CMK (cell line): ENCODE measurements at places on chromosomes 11 and 22.

DNA sequence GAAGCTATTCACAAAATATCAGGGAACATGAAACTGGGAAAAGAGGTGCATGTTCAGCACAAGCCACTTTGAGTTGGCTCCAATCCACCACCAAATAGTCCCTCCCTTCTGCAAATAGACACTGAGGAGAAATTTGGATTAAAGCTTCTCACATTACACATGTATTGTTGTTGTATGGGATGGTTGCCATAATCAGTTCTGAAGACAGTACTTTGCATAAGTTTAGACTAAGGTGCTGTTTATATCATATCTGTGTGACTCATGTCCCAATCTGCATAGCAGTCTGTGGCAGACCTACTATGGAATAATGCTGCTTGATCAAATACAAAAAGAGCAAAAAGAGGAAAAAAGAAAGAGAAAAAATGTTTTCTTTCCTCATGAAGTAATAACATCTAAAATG lies 376.7 kb upstream of the DDI1 start:
- DNase-seq = no peak

DNA sequence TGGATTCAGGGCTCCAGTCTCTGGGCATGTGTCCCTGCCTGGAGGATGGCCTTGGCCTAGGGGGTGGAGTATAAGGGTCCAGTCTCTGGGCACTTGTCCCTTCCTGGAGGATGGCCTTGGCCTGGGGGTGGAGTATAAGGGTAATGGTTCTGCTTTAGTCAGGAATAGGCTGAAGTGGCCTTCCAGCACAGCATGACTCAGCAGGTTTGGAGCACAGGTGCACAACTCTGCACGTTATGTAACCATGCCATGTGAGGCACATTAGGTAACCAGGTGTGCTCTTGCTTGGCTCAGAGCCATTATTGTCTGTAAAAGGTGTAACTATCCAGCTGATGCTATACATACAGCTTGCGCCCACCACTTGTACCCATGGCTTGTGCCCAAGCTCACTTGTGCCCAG lies 48.4 kb upstream of the POLD3 start:
- no peak for DNase-seq

- no peak for DNase-seq
Measured at GRCh38 chr22:26450453-26451185, 21.6 kb downstream of the ASPHD2 start.

DNA sequence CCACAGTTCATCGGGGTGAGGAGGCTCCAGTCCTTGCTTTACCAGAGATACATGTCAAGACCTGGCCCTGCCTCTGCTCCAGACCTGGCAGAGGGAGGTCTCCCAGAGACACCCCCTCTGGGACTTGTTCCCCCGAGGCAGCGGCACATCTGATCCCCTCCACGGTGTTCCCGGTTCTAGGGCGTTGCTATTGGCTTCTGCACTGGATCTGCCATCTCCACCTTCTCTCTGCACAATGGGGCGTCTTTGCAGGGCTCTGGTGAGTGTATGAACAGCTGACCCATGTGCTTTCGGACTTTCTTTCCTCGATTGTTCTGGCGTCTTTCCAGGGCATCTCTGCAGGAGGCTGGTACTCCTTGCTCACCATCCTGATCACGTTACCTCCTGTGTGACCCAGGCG lies 930.4 kb downstream of the TBC1D22A start:
- no peak for DNase-seq

- DNase-seq = peak; percentile 94
Measured at GRCh38 chr11:70423523-70424505, 25.5 kb downstream of the CTTN start.

GRCh38 chr11:8794126-8794525 lies 111.5 kb downstream of the RPL27A start:
- DNase-seq = no peak

GRCh38 chr11:11391169-11391568 lies 38.1 kb upstream of the CSNK2A3 start:
- DNase-seq = no peak

DNA sequence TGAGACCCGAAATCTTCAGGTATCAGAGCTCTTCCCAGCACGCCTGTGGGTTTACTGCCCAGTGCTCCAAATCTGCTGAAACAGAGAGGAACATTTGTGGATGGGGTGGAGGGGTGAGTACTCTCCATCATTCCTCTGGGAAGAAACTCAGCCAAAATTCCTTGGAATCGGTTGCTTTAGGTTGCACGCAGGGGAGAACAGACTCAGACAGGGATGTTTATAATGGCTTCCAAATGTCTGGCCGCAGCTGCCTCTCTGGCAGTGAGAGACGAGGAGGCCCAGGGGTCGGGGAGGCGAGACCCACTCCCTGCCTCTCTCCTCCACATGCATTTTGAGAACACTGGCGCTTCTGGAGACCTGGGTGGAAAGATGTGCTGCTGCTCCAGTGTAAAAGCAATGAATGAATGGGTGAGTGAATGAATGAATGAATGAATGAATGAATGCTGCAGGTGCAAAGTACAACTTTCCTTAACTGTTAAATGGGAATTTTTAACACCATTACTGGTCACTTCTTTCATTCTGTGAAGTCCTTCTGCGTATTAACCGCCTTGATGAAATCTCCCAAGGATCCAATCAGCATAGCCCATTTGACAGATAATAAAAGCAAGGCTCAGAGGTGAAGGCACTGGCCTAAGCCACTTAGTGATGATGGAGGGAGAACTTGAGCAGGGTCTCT lies 437.4 kb downstream of the MIAT start:
- no peak for DNase-seq

DNA sequence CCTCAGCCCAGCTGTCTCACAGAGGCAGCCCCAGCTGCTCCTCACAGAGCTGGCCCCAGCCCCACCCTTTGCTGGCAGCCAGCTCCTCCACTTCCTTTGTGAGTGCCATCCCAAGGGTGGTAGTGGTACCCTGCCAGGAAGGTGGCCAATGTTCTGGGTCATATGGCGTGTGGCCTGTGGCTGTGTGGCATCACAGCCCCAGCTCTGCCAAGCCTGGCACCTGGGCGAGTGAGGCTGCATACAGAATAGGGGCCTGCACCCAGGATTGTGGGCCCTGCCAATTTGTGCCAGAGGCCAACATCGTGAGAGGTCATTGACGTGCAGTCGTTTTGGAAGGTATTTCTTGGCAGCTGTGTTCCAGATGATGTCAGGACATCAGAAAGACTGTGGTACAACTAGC lies 10.7 kb downstream of the TUB start:
- no peak for DNase-seq

- DNase-seq = no peak
Measured at GRCh38 chr11:86735451-86736290, 63.3 kb upstream of the ME3 start.

GRCh38 chr22:21975854-21976345 lies 6.7 kb downstream of the TOP3B start:
- DNase-seq = no peak

DNA sequence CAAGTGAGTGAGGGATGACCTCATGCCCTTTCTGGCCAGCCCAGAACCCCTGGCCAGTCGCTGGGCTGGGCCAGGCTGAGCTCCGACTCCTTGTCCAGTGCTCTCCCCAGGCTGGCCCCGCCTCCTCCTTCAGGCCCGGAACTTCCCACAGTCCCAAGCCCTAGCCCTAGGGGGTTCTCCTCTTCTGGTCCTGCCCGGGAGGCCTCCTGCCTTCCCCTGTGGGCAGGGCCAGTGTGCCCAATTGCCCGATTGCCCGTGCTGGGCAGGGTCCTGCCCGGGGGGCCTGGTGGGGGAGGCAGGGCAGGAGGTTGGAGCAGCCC lies 4.2 kb downstream of the TCIRG1 start:
- DNase-seq = no peak

DNA sequence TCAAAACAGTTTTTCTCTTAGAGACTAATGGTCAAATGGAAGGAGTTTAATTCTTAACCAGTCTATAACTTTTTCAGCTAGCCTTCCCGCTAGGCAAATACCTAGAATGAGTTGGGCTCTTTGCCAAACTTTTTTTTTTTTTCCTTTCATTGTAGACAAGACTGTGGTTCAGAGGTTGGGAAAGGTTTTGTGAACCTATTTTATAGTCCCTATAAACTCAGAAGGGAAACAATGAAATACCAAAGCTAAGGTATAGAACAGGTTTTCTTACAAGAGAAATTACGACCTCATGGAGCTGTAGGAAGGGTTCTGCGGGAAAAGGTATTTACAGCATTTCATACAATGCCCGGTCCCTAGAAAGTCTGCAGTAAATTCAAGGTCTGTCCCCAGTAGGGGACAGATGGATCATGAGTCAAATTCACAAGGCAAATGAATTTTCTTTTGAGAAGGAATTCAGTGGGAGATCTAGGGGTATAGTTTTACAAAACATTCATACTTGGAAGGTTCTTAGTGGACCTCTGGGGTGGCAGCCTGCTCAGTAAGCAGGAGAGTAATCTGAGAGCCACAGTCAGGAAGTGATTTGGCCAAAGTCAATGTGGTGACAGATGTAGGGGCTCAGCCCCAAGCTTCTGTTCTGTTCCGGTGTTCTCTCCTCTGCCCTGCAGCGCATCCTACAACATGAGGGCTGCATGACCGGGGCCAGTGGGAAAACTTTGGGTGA lies 146.8 kb downstream of the DBX1 start:
- peak; percentile 49 for DNase-seq

DNA sequence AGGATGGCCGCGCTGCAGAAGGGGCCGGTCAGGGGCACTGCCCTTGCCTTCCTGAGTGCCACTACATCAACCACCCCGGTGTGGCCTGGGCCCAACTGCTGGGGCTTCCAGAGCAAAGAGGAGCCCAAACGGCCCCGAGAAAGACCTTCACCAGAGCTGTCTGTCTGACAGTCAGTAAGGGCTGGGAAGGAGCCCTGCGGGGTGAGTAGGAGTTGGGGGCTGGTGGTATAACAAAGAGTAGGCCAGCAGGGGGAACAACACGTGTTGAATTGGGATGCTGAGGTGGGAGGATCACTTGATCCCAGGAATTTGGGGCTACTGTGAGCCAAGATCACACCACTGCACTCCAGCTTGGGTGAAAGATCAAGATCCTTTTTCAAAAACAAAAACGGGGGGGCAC lies 3.9 kb downstream of the GSTT4 start:
- DNase-seq = no peak

- no peak for DNase-seq
Measured at GRCh38 chr22:11629661-11630385, 3898.2 kb upstream of the OR11H1 start.

DNA sequence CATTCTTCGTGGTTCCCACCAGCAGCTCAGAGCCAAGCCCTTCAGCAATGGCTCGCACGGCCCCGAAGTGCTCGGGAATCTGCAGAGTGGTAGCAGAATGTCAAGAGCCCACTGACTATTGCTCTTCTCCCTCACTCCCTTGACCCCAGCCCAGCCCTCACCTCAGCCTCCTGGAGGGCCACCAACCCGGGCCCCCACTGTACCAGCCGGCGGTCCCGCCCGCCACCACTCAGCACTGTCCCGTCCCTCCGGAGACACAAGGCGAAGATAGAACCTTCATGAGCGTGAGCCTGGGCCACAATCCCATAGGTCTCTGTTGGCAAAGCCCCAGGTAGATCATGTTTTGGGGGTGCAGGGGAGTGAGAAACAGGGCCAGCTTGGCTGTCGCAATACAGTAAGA lies 4.2 kb upstream of the MTA2 start:
- DNase-seq = no peak

DNA sequence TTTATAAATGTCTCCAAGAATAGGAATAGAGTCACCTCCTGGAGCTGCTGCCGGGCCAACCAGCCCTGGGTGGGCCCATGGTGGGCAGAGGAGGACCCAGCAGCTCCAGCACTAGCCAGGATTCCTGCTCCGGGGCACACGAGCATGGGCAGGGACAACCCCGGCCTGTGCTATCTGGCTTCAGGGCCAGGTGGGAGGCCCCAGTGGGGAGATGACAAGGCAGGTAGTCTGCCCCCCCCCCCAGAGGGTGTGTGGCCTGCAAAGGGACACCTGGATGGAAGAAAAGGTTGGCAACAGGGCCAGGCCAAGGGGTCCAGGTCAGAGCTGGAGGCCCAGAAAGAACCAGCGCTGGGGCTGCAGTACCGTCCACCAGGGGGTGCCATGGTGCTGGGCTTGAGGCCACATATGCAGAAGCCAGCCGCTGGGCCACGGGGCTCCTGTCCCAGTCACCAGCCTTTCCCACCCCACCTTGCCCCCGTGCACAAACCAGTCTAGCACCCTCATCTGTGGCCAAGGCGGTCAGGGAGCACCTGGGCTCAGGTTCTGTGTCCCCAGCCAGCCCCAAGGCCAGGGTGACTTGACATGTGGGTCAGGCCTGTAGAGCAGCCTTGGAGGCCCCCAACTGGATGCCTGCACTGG lies 3.4 kb downstream of the TSPAN32 start:
- no peak for DNase-seq

GRCh38 chr22:20290578-20291248 lies 22.6 kb upstream of the RTN4R start:
- no peak for DNase-seq

- no peak for DNase-seq
Measured at GRCh38 chr22:39240831-39241793, 3.7 kb downstream of the PDGFB start.

- no peak for DNase-seq
Measured at GRCh38 chr11:134126217-134126822, 57.4 kb downstream of the JAM3 start.

DNA sequence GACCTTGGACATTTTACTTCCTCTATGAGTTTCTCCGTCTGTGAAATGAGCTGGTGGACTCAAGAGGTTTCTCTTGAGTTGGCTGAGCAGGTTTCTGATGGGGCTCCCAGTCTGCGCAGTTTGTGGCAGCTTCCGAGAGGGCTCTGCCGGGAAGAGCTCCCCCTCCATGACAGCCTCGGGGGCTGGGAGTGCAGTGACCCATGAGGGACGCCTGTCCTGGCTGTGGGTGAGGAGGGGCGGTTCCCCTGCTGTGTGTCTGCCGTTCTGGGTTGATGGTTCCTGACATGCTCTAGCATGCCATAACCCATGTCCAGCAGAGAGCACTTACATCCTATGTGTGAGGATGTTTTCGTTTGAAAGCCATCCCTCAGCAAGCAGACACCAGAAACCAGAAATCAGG lies 14.8 kb downstream of the CSF2RB start:
- DNase-seq = no peak

DNA sequence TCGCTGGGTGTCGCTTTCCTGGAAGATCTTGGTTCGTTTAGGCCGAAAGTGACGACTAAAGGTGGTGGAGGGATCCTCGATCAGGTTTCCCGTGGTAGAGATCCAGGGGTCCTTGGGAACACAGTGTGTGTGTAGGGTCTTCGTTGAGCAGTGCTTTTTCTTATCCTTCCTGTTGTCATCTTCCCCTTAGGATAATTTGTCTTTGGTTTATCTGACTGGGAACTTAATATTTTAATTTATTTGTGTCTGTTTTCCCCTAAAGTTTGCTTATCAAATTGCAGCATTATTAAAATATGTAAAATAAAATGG lies 403 bp downstream of the RBM7 start:
- no peak for DNase-seq
